A549 treated with ZK216348 at 1 μM for 4 hours (cell line): ENCODE measurements at places on chromosomes 1 and 21. TPM values are rescaled to one million over a fixed set of nuclear protein-coding genes. Genes with fewer than 3 reads are reported as not detected.

Gene SYCP1
- not detected in 5 replicates for total RNA-seq

Gene EBNA1BP2
- total RNA-seq = 166 to 215 TPM (median 183 TPM) in 5 replicates

Gene HPDL
- 2.5 to 4.9 TPM (median 4.3 TPM) in 5 replicates for total RNA-seq

Gene RGS8
- not detected in 5 replicates for total RNA-seq

Gene SPRR1A
- total RNA-seq = not detected in 5 replicates

Gene GJA5
- total RNA-seq = not detected in 5 replicates

Gene S100A2
- total RNA-seq = 19.1 to 29.3 TPM (median 27.2 TPM) in 5 replicates

Gene LCE6A
- total RNA-seq = not detected in 5 replicates
